ENCODE measurements at places on chromosomes 2 and 18.

GRCh38 chr18:63892566-63892965, 5.1 kb downstream of the SERPINB2 start:
- peak; percentile 85 for DNase-seq

DNA sequence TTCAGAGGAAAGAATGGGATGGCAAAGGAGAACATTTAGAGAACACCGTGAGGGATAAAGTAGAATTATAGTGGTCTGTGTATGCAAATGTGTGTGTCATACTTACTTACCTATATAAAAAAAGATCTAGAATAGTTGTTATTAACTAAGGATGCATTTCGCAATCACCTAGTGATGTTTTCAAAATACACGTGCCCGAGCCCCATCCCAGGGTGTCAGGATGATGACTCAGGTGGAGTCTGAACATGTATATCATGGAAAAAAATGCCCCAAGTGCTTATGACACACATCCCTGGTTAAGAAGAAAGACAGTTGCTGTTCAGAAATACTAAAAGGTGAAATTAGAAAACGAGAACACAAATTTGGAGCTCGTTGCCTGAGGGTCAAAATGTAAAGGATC, 109.0 kb downstream of the CERS6 start:
- no peak for DNase-seq

- no peak for DNase-seq
Measured at GRCh38 chr2:226270285-226271058, 529.1 kb downstream of the IRS1 start.

DNA sequence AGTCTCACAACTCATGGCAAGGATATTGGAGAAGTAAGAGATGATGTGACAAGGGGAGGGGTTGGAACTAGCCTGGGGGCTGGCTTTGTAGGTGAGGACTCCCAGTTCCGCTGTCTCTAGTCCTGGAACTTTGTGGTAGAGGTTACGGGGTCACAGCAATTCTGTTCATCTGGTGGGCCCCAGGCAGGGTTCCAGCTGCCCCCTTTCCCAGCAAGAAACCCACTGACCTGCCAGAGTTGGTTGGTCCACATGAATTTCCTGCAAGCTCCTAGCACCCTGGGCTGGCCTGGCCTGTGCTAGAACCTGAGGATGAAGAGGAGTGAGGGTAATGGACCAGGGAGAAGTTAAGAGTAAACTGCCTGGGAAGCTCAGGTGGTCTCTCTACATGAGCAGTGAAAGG, 41.3 kb downstream of the PSD4 start:
- no peak for DNase-seq

DNA sequence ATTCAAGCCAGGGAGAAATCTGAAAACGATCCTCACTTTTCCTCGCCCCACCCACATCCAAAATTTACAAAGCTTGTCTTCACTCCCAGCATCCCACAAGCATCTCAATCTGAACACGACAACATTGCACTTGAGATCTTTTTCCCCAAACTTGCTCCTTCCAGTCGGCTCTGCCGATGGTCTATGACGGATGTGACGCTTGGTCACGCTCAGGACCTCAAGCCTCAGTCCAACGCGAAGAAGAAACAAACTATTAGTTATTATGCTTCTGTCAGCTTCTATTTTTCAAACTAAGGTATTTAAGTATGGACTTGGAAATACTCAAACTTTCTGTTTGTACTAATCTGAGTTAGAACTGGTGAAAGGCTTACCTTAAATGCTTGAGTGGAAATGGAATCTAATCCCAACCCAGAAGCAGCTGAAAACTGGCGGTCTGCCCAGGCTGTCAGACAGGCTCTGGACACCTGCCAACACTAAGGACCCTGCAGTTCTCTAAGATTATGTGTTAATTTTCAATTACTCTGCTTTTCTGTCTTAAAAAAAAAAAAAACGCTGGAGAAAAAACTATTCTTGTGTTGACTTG, 132.1 kb upstream of the DNMT3A start:
- no peak for DNase-seq

Measured in inflammatory macrophage (primary cell).